ENCODE measurements at places on chromosomes 1 and 21.

GRCh38 chr1:211217392-211217791, 41.8 kb upstream of the RCOR3 start:
- DNase-seq, result no peak

GRCh38 chr1:92907949-92908684, 53.1 kb downstream of the DIPK1A start:
- DNase-seq, result no peak

DNA sequence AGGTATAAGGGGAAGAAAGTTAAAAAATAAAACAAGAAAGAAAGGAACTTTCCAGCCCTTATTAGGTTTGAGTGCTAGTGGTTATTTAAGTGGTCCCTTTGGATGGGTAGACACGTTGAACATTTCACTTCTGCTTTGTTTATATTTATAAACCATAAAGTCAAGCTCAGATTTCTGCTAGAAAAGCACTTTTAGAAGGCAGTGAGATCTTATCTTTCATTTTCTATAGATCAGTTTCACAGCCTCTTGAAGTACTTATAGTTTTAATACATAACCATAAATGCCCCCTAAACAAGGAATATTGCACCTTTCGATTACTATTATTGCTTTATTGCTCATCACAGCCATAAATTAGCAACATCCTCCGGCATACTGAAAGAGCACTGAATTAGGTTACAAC, 446.8 kb upstream of the PLXNA2 start:
- no peak for DNase-seq

DNA sequence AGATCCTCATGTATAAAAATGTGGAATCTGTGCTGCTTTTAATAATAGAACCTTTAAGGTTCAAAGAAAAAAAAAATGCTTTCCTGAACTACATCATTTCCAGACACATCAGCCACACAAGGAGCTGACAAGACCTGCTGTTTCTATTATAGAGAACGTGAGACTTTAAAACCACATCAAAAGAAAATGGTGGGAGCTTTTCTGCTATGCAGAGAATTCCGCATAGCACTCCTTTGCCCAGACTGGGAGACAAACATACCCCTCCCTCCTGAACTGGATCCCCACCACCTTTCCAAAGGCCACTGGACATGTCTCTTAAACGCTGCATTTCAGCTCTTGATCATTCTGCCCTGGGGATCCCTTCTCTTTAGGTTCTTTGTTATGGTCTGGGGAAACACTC, 41.9 kb downstream of the TRIT1 start:
- DNase-seq, result no peak

DNA sequence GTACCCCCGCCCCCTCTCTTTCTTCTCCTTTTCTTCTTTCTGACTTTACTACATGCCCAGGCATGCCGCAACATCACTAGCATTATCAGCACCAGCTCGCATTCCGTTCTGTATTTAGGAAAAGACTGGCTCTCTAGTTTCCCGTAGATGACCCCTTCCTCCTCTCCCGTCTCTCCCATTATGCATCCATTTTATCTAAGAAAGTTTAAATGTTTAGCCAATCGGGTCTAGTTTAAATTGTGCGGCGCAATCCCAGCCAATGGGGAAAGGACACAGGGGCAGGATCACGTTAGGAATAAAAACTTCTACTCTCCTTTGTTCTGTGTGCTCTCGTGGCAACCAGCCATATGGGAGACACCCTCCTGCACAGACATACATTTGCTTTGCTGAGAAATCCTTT, 2.3 kb upstream of the KRTAP10-7 start:
- no peak for DNase-seq

GRCh38 chr1:200885623-200886402, 8.9 kb upstream of the INAVA start:
- DNase-seq, result no peak

DNA sequence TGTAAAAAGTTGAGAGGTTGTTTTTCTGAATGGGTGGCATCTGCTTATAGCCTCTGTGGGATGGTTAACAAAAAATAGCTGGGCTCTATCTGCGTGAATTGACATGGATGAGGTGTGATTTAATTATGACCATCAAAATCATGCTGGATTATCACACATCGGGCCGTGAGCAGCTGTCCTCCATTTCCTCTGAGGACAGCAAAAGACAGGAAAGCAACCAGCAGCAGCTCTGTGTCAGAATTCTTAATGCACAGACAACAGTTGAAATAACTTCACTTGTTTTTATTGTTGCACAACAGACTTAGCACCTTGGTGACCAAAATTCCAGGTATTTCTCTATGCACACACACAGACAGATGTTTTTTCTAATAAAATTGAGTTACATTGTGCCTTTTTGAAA, 54.5 kb upstream of the LAPTM5 start:
- no peak for DNase-seq

DNA sequence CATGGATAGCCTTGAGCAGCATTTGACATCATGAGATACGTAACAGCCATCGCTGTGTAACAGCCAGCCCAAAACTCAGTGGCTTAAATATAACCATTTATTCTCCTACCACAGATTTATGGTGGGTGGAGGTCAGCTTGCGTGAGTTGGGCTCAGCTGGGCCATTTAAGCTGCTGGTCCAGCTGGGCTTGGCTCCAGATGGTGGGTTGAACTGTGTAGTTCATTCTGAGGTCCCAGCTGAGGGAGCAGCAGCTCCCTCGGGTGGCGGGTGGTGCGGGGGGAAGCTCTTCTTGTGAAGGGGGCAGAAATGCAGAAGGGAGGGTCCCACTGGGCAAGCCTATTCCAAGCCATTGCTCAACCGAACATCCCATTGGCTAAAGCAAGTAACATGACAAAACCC, 75.9 kb downstream of the IGSF21 start:
- DNase-seq, result no peak

DNA sequence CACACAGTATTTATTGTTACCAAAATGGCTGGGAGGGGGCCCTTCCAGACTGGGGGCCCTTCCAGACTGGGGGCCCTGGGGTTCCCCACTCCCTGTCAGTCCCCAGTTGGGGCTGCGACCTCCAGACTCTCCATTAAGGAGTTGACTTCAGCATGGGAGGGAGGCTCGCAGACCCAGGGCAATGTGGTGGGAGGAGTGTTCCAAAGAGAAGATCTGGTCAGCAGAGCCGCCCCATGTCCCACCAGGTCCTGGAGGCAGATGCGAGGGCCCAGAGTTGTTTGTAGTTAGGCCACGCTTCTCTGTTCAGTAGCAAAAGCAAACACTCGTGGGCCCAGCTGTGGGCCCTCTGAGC, 285.5 kb downstream of the LRRC40 start:
- DNase-seq, result no peak

- no peak for DNase-seq
These were observed 13.9 kb upstream of the CAMK1G start for GRCh38 chr1:209569455-209570207.

DNA sequence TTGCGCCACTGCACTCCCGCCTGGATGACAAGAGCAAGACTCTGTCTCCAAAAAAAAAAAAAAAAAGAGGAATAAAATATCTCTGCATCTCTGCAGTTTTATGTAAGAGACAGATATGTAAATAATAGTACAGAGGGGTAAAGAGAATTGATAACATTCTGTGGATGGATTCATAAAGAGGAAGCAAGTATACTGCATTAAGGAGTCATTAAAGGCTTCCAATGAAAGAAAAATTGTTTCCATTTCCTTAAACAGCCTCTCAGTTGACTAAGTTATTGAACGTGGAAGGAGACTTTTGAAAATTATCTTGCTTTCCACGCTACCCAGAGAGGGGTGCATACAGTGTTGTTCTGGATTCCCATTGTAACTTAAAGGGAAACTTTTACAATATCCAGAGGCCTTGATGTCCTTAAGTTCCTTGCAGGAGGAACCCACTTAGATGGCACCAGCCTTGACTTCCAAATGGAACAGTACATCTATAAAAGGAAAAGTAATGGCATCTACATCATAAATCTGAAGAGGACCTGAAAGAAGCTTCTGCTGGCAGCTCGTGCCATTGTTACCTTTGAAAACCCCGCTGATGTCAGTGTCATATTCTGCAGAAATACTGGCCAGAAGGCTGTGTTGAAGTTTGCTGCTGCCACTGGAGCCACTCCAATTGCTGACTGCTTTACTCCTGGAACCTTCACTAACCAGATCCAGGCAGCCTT, 13.8 kb downstream of the CEP350 start:
- DNase-seq, result no peak

GRCh38 chr1:41322101-41322661, 39.1 kb upstream of the FOXO6 start:
- DNase-seq, result no peak
